Right renal pelvis (tissue), 4 donors: ENCODE measurements at places on chromosomes 2 and 18. TPM values are rescaled to one million over a fixed set of nuclear protein-coding genes. Genes with fewer than 3 reads are reported as not detected.

- no peak for DNase-seq
Observed at GRCh38 chr2:188607501-188607900, 315.8 kb downstream of the GULP1 start.

Gene CNDP1
- 0.73 TPM for polyA plus RNA-seq

Gene MC2R
- not detected for polyA plus RNA-seq

Gene DAW1
- 0.55 TPM for polyA plus RNA-seq

Gene FSHR
- not detected for polyA plus RNA-seq
